ENCODE measurements at places on chromosomes 16 and 17.

DNA sequence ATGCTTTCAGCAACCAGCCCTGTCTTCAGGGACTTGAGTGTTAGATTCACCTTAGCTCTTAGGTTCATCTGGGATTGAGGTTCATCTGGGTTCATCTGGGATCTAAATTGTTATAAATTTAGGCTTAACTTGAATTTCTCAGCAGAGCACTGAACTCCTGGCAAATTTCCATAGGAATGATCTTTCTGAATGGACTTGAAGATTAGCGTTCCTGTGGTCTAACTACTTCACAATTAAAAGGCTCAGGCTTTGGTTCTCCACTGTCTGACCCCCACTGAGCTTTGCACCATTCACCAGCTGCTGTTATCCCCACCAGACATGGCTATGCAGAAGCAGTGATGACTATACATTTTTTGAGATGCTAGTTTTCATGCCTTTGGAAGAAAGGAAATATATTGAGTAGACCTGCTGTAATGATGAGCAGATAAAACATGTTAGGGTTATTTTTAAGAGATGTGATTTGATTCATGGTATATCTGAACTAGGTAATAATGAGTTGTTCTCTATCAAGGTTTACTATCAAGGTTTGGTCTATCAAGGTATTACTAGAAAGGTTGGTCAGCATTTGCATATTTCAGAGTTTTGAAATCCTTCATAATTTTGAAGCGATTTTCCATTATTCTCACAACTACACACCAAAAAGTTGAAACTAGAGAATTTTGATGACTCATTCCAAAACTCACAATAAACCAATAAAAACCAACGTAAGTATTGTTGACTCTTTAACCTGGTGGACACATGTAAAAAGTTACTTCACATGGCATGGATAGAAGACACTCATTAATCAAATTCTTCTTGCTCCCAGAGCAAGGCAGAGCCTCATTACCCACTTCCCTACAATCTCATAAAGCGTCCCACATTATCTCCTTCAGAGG, 71.7 kb downstream of the SNX11 start:
- DNase-seq = no peak

GRCh38 chr17:38460716-38461630, 32.7 kb downstream of the ARHGAP23 start:
- DNase-seq = no peak

DNA sequence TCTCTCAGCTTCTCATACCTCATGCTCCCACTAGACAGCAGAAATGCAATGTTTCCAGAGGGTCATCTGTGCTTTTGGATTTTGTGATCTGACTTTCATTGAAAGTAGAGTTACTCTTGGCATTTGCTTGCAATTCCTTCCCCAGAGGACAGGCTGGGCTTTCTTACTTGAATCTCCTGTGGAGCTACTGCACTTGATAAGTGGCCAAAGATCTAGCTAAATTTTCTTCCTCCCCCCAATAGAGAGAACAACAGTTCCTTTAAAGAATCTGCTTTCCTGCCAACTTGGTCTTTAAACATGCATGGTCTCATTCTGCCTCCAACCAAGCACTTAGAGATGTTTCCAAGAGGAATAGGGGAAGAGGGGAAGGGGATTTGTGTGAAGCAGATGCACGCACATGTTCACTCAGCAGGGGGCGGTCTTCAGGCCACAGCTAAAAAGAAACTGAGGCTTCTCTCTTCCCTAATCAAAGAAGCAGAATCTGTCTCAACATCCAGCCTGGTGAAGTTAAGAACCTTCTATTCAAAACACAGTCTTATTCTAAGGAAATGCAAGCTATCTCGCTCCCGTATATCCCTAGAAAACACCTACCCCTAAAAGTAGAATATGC, 229.6 kb downstream of the ZFHX3 start:
- DNase-seq = no peak

GRCh38 chr16:4693956-4694641, 737 bp downstream of the NUDT16L1 start:
- DNase-seq = peak; percentile 66

Measured in frontal cortex (tissue), 4 donors.